ENCODE measurements at places on chromosomes 6 and 20.

GRCh38 chr6:30603961-30604360, 13.1 kb downstream of the PPP1R10 start:
- no peak for DNase-seq

DNA sequence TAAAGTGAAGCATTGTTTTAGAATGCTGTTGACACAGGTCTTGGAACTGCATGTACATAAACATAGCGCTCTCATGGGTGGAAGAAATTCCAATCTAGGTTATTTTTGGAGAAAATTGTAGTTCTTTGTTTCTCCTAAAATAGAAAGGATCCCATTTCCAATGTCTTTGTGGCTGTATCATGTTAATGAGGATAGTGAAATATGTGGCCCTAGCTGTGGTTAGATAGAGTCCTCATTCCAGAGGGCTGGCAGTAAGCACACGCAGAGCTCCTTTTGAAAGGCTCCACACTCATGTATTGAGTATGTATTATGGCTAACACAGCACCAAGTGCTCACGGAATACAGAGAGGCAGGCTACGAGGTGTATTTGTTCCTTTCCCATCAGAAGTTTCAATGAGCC, 60.9 kb downstream of the SNRNP48 start:
- DNase-seq: no peak

DNA sequence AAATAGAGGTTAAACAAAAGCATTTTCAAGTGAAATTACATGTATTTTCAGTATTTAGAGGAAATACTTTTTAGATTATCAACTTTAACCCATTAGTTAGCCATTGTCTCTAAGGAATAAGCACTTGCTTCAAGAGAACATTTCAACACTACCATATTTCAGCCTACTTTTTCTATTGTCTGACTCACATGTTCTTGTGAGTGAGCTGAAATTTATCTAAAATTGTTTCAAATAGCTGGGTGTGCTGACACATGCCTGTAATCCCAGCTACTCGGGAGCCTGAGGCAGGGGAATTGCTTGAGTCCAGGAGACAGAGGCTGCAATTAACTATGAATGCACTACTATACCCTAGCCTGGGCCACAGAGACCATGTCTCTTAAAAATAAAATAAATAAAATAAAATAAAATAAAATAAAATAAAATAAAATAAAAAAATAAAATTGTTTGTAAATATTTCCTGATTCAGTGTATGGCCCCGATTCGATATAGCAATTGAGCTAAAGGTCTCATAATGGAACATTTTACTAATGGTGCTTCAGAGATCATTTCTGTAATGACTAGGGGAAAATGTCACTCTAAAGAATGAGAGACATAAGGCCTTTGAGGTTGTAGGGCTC, 324.6 kb upstream of the PLCB4 start:
- DNase-seq: no peak

GRCh38 chr6:105452376-105452775, 49.5 kb upstream of the PREP start:
- no peak for DNase-seq

- no peak for DNase-seq
These were observed 876.7 kb downstream of the HACE1 start for GRCh38 chr6:103983011-103983410.

- no peak for DNase-seq
These were observed 54.8 kb downstream of the SNX9 start for GRCh38 chr6:157877573-157878438.

DNA sequence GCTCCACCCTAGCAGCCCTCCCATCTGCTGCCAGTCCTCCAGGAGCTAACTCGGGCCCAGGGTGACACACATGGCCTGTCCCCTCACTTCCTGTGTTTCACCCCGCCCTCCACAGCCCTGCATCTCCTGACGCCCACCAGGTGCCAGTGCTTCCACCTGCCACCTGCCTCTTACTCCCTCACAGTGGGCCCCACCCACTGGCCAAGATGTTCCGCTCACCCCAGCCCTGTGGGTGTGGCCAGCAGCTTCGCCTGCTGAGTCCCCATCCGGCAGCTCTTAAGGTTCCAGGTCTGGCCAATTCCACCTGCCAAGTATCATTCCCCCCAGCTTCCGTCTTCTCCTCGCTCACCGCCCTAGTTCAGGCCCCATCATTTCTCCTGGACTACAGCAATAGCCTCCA, 184.1 kb downstream of the MBOAT1 start:
- DNase-seq: no peak

- no peak for DNase-seq
These were observed 6.6 kb upstream of the SIGLEC1 start for GRCh38 chr20:3719046-3719445.

GRCh38 chr6:30192076-30192475, 21.1 kb downstream of the TRIM26 start:
- DNase-seq: no peak

- no peak for DNase-seq
These were observed 2.6 kb downstream of the ZNFX1 start for GRCh38 chr20:49275216-49275615.

- DNase-seq: no peak
These were observed 113.1 kb downstream of the C6orf58 start for GRCh38 chr6:127690092-127690491.

- DNase-seq: no peak
These were observed 189.4 kb downstream of the HTR1B start for GRCh38 chr6:77273929-77274328.

GRCh38 chr20:19742974-19743639, 15.0 kb upstream of the RIN2 start:
- DNase-seq: no peak

- no peak for DNase-seq
These were observed 7.8 kb upstream of the ACSS1 start for GRCh38 chr20:25065625-25066338.

DNA sequence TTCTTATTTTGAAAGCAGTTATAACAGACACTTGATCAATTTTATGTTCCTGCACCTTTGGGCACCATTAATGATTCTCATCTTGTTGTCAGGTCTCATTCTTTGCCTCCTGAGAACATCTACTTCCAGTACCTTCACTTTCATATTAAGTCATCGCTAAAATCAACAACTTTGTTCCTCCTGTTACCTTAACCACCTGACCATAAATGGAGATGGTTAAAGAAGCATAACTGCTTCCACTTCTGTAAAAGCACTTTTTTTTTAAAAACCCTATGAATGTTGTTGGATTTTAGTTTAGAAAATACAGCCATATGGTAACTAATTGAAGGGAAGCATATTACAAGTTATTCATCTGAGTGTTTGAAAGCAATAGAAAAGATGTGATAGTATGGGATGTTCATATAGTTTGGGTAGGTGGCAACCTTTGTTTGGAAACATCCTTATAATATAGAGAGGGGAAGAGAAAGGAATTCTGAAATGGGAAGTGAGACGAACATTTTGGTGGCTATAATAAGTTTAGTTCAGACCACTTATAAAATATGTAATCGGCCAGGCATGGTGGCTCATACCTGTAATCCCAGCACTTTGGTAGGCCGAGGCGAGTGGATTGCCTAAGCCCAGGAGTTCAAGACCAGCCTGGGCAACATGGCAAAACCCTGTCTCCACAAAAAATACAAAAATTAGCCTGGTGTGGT, 53.9 kb downstream of the AFG1L start:
- DNase-seq: no peak

GRCh38 chr20:14643556-14643955, 306.1 kb upstream of the FLRT3 start:
- no peak for DNase-seq

- DNase-seq: no peak
These were observed 105.7 kb downstream of the EDN1 start for GRCh38 chr6:12395898-12396297.

DNA sequence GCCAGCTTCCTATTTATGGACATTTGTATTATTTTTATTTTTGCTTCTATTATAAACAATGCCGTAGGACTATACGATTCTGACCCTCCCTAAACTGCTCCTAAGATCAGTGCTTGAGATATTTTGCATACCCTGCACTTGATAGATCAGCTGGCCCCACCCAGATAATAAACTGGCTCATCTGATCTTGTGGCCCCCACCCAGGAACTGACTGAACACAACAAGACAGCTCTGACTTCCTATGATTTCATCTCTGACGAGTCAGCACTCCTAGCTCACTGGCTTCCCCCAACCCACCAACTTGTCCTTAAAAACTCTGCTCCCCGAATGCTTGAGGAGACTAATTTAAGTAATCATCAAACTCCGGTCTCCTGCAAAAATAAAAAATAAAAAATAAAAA, 34.9 kb upstream of the TFAP2A start:
- DNase-seq: no peak

DNA sequence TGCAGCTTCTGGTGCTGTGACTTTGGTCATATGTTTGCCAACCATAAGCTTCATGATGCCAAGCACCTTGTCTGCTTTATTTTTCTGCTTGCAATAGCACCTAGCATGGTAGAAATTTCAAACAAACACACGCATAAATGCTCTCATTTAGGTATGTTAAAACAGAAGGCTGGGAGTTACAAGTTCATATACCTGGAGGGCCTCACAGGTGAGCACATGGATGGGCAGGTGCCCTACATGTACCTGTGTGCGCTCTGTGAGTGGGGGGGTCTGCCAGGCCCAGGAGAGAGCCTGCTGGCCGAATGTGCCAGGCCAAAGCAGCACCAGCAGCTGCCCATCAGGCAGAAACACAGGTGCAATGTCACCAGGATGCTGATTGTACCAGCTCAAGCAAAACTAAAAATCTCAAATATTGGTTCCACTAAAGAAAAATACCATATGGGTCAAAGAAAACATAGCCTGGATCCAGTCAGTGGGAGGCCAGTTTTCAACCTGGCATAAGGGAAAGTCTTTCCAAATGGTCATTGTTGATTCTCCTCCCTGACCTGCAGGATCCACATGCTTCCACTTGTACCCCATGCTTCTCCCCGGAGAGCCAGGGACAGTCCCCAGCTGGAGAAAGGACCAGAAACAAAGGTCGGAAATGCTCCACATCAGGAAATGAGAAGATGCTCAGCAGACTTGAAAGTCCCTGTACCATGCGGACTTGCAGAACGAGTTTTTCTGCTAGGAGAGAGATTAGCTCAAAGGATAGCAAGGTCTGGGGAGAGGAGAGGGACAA, 7.2 kb upstream of the PFDN4 start:
- no peak for DNase-seq

DNA sequence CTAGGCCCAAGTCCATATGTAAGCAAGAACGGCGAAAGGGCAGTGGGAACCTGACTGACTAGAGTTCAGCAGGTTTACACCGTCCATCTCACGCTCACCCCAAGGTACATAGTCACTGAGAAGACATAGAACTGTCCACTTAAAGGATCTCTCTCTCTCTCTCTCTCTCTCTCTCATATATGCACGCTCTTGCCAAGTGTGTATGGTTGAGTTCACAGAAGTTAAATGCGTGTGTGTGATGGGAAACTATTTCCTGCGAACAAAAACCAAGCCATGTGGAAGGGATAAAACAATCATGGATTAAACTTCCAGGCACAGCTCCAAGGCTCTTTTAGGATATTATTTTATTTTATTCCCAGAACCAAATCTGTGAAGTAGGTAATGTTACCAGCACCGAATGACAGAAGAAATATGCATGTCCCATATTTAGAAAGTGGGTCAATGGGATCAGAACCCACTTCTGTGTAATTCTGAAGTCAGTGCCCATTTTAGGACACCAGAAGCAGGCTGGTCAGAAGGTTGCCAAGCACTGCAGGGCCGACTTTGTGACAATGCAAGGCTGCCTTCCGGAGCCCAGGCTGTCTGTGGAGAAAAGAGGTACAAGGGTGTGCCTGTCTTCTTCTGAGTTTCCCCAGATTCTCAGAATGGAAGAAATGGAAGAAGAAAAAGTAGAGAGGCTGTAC, 49.2 kb upstream of the MAP7 start:
- no peak for DNase-seq
